Cardiac fibroblast (primary cell): ENCODE measurements at places on chromosomes 11 and 22.

DNA sequence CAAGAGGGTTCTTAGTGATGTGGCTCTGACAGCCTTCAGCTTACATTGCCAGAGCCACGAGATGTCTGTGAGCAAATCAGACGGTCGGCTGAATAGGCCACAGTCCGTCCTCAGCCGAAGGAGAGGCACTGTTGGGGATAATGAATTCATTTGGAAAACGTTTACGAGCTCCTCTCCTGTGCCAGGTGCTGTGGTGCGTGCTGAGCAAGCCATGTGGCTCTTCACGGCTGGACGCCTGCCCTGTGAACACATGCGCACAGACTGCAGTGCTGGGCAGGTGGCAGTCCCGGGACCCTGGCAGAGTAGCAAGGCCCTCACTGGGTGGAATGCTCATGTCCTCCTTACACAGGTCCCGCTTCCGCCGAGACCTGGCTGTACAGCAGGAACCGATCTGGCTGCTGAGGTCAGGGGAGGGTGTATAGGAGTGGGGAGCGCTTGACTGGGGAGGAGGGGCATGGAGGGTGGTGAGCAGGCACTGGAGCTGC is 6.8 kb downstream of the TBC1D22A start:
- no peak for DNase-seq

DNA sequence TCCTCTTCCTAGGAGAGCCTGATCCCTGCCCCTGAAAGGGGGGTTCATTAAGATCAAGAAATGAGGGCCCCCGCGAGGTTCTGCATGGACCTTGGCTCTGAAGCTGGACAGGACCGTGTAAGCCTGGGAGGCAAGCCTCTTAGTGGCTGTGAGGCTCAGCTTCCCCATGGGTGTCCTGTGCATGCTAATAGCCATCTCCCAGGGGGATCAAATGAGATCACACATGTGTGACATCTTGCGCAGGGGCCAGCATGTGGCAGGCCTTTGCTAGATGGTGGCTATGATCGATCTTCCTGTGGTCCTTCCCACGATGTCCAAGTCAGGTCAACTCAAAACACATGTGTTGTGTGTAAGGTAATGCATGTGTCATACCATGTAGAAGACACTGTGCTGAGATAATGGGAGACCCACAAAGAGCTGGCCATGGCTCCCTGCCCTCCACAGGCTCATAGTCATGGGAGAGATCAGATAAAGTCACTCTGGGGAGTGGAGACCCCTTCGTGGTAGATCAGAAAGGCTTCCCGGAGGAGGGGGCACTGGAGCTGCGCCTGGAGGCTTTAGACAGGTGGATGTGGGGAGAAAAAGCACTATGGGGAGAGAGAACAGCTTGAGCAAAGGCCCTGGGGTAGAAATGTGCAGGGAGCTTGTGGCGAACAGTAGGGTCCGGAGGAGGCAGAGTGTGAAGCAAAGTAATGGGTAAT is 3.7 kb downstream of the RAC2 start:
- no peak for DNase-seq

- peak; percentile 70 for DNase-seq
Measured at GRCh38 chr22:37623075-37624016, 14.7 kb downstream of the GGA1 start.

- peak; percentile 54 for DNase-seq
Measured at GRCh38 chr11:111797145-111797581, 31.0 kb upstream of the PPP2R1B start.

GRCh38 chr11:88354912-88355311 is 17.4 kb upstream of the CTSC start:
- DNase-seq = no peak

DNA sequence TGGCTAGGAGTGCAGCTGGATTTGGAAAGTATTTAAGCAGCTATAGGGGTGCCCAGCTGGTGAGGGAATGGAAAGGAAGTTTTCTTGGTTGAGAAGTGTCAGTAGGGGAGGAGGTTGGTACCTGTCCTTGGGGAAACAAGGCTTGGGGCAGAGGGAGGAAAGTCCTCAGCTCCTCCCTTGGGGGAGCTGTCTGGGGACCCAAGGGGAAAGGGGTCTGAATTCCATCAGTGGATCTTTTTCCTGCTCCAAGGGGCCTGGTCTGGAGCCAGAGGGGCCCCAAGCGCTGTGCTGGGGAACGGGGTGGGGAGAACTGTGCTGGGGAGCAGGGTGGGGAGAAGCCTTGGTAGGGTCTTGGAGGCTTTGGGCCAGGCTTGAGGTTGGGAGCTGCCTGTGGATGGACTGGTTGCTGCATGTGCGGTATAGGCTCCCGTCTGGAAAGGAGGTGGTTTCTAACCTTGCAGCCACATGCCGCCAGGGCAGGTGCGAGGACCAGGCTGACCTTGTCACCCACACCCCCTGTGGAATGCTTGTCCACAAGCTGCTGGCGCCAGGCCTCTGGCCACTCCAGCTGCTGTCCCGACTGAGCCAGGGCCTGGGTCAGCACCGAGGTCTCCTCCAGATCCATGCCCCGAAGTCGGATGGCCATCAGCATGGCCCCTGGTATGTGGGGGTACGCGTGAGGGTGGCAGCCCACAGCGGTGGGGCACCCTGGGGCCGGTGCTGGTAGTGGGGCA is 963 bp downstream of the TYMP start:
- DNase-seq = no peak
